ENCODE measurements at places on chromosomes 5 and 9. TPM values are rescaled to one million over a fixed set of nuclear protein-coding genes. Genes with fewer than 3 reads are reported as not detected.

The FIBCD1 gene
- total RNA-seq = 10.2 TPM

The PLAC8L1 gene
- not detected for total RNA-seq

The GCNT1 gene
- 15.8 TPM for total RNA-seq

The BTNL3 gene
- not detected for total RNA-seq

The ADRA1B gene
- total RNA-seq = 1.8 TPM

The CDX1 gene
- total RNA-seq = not detected

The MARCHF11 gene
- total RNA-seq = 2.1 TPM

The NEURL1B gene
- 21.6 TPM for total RNA-seq

The ZNF618 gene
- total RNA-seq = 29.5 TPM

The RNF44 gene
- 24.9 TPM for total RNA-seq

The CA9 gene
- 0.88 TPM for total RNA-seq

The LMAN2 gene
- 150 TPM for total RNA-seq

The SLC6A19 gene
- 0.27 TPM for total RNA-seq

The LECT2 gene
- not detected for total RNA-seq

The CCDC180 gene
- total RNA-seq = 19.9 TPM

The RNF183 gene
- total RNA-seq = 0.66 TPM

The ACTBL2 gene
- not detected for total RNA-seq

All from camera-type eye (tissue), 1 donor.